ENCODE measurements at places on chromosomes 5 and 9.

- no peak for DNase-seq
Measured at GRCh38 chr5:107580889-107581820, 89.6 kb downstream of the EFNA5 start.

- no peak for DNase-seq
Measured at GRCh38 chr9:108746864-108747263, 108.9 kb downstream of the ACTL7B start.

- DNase-seq: no peak
Measured at GRCh38 chr5:171628633-171628974, 157.0 kb upstream of the SMIM23 start.

- DNase-seq: no peak
Measured at GRCh38 chr9:27495480-27496134, 28.5 kb upstream of the IFNK start.

GRCh38 chr9:1026219-1026618 lies 23.9 kb upstream of the DMRT2 start:
- DNase-seq: no peak
